CD8-positive, alpha-beta T cell (primary cell): ENCODE measurements at places on chromosomes 7 and 10. TPM values are rescaled to one million over a fixed set of nuclear protein-coding genes. Genes with fewer than 3 reads are reported as not detected.
A peak's percentile ranks its signal among the peaks of the same experiment; 100 is the strongest.

PLEKHS1 gene
- total RNA-seq = not detected

DNA sequence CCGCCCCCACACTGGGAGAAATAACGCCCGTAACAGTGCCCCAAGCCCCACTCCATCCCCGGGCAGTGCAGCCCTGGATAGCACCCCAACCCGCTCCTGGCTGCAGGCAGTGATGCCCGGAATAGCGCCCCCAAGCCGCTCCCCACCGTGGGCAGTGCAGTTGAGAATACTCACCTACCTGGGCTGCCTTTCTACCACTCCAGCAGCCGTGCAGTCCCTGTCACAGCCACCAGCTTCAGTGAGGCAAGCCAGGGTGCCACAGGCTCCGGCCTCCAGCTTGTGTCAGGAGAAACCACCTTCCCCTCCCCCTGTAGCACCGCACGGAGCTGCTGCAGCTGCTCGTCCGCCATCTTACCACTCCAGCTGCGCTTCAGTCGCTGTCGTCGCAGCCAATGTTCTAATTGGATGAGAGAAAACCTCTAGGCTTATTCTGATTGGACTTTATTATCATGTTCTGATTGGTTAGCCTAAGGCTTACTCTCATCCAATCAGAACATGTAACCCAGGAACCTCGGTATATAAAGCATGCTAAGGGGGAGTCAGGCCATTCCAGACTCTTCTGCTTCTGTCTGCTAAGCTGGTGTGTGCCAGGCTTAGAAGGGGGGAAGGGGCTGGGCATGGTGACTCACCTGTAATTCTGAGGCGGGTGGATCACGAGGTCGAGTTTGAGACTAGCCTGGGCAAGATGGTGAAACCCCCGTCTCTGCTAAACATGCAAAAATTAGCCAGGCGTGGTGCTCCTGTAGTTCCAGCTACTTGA lies 53.2 kb upstream of the ZNF33B start:
- DNase-seq = no peak

DNA sequence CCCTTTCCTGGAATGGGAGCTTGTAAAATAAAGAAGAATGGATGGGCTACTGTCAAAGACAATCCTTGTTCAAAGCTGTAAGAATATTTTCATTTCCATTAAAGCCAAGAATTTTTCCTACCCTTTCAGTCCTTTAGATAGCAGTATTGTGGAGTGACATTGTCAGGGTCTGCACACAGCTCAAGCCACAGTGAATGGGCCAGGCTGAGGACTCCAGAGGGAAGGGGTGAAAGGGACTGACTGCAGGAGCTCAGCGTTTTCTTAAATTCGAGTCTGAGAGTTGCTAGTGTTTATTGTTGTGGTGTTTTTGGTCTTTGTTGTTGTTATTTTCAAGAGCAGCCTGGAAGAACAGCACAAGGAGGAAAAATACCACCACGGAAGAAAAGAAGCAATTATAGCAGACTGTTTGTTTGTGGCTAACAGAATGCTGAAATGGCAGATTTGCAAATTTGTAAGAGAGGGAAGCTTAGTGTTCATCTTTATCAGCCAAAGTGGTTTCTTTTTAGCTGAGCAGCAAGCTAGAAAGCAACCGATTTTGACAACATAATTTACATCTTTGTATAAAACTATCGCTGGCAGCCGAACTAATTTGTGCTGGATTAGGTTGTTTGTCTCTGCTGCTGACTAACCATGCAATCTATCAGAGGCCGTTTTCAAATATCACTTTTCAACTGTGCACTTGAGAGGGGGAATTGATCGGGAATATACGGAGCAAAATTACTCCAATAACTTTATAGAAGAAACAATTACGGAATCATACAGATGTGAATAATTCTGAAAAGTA lies 192.1 kb downstream of the LRMDA start:
- DNase-seq = no peak

TAS2R5 gene
- 0.31 TPM for total RNA-seq

GRCh38 chr7:143256325-143256724 lies 6.9 kb upstream of the GSTK1 start:
- DNase-seq = no peak

DNA sequence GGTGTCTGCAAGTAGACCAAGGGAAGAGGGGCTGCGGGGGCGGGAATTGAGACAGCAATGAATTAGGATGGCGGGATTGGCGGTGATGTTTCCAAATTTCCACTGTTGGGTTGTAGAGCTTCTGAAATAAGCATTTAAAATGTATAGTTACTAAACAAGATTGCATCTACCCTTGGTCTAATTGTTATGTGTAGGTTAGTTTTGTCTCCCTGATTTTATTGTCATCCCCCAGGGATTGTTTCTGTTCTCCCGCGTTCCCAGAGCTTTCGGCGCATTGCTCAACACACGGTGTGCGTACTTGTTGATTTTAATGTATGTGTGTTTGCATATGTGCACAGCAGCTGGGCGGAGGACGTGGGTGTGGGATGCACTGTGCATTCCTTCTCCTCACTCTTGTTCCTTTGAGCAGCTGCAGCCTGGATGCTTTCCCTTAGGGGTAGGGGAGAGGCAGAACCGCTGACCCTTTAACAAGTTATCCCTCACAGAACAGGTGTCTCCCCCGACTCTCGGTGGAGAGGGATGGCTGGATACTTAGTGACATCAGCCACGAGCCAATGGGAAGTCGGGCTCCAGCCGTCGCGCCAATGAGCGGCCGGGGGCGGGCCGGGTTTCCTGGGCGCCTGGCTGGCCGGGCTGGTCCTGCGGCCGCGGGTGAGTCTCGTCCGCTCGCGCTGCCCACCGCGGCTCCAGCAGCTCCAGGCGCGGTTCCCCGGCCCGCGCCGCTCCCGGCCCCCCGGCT lies at the start of gene TSPAN33:
Gene TSPAN33 (plus strand): TSS at position 613 of the 739 bp plus-strand sequence. CDS start 274 bp downstream, outside the sequence.
- peak; percentile 47 for DNase-seq

DNA sequence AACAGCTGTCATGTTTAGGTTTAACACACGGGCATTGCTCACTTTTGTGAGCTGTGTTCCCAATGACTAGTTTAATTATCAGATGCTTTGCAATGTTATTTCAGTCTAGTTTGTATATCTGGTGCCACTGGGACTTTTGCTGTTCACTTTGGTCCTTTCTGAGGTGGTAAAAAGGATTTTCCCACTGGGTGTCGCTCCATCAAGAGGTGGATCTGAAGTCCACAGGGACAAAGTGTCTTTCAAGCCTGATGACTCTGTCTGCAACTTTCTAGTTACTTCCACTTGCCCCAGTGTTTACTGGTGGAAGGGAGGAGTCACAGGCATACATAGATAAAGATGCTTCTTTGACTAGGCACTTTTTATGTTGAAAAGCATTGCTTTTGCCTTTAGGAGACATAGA lies 242.2 kb downstream of the HGF start:
- DNase-seq = no peak

DNA sequence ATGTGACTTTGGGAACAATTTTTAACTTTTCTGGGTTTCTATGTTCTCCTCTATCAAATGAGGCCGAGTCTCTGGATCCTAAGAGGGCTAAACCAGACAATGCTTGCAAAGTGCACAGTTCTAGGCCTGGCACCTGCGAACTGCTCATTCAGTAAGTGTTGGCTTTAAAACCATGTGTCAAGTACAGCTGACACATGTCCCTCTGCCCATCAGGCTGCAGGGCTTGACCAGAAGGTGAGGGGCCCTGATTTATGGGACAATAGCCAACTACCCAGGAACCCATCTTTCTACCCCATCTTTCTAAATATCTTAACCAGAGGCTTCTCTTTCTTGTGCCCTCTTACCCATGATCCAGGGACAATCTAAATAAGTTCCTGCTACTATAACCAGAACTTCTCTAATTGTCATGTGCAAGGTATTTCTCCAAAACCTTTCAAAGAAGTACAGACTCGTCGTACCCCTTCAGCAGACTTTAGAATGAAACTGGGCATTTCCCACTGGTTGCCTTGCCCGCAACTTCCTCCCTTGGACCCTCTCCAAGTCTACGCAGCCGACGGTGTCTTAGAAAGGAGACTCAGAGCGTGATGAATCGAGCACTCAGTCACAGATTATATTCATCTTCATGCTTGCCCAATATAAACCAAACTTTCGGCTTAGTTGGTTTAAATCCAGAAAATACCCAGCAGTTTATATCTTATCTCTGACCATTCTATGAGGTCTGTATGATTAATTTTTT lies 69.8 kb upstream of the STEAP1B start:
- no peak for DNase-seq
